ENCODE measurements at places on chromosomes 2 and 18. TPM values are rescaled to one million over a fixed set of nuclear protein-coding genes. Genes with fewer than 3 reads are reported as not detected.

The PRSS56 gene
- not detected for total RNA-seq

The IL1A gene
- total RNA-seq = 0.17 TPM

The TTC27 gene
- total RNA-seq = 17.6 TPM

The OSBPL1A gene
- total RNA-seq = 1.4 TPM

The MYL1 gene
- not detected for total RNA-seq

All from activated CD4-positive, alpha-beta T cell treated with anti-CD3 and anti-CD28 coated beads, Interleukin-2, amount 10 ng/mL, durations not matched to agents 7 days and 5 days (primary cell).